Stimulated activated CD8-positive, alpha-beta memory T cell treated with anti-CD3 and anti-CD28 coated beads, Interleukin-15, amount 100 ng/mL, for 4 hours (primary cell): ENCODE measurements at places on chromosomes 16 and 17.

DNA sequence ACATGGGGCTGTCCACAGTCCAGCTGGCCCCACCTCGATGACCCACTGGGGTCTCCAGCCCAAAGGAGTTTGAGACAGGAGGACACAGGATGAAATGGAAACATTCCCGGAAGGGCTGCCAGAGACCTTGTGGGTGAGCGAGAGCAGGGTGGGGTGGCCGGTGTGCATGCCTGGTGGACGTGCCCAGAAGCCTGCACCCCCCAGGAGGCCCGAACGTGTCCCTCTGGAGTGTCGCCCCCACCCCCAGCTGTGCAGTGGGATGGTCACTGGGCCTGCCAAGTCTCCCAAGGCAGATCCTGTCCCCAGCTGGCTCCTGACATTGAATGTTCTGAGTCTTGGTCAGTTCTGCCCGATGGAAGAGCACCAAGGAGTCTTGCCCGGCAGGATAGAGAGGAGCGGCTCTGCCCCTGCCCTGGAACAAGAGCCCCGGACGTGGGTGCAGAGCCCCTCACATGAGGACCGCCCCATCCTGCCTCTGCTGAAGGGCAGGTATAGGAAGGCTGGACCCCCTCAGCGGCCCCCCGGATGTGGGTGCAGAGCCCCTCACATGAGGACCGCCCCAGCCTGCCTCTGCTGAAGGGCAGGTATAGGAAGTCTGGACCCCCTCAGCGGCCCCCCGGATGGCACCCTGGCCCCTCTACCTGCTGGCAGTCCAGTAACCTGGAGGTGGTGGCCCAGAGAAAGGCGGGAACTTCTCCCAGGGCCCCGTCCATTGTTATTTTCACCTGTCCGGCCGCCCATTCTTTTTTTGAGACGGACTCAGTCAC, 3.1 kb upstream of the CAPN15 start:
- DNase-seq, result no peak

DNA sequence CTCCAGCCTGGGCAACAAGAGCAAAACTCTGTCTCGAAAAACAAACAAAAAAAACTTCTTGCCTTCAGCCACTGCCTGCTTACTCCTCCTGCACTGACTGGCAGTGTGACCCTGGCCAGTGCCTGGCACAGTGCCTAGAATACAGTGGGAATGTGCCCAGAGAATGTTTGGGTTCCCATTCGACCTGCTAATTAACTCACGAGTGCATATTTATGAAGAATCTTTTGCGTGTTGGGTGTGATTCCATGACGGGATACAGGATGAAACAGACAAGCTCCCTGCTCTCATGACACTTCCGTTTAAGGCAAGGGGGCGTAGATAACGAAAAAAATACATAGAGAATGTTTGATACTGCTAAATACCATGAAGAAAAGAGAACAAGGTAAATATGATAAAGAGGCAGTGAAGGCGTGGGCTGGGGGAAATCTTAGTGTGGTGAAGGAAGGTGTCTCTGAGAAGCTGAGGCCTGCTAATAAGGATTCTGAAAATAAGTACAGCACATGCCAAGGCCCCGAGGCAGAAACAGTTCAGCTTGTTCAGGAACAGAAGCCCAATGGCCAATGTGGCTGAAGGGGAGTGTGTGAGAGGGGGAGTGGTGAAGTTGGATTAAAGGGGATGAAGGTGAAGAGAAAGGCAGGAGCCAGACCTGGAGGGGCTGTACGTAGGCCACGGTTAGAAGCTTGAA, 4.3 kb downstream of the ABI3 start:
- no peak for DNase-seq

DNA sequence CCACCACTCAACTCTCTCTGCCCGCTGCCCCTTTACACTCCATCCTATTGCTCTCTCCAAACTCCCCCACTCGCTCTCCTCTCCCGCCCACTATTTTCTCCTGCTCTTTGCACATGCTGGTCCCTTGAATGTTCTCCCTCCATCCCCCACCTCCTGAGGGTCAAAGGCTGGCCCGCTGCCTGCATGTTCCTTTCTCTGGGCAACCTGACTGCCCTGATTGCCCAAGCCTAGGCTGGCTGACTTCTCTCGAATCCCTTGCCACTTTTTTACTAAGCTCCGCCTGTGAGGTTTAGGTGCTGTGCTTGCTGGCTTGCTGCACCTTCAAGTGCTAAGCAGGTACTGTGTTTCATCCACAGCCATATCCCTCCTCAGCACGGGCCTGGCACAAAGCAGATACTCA, 2.7 kb downstream of the EMC8 start:
- DNase-seq, result no peak

DNA sequence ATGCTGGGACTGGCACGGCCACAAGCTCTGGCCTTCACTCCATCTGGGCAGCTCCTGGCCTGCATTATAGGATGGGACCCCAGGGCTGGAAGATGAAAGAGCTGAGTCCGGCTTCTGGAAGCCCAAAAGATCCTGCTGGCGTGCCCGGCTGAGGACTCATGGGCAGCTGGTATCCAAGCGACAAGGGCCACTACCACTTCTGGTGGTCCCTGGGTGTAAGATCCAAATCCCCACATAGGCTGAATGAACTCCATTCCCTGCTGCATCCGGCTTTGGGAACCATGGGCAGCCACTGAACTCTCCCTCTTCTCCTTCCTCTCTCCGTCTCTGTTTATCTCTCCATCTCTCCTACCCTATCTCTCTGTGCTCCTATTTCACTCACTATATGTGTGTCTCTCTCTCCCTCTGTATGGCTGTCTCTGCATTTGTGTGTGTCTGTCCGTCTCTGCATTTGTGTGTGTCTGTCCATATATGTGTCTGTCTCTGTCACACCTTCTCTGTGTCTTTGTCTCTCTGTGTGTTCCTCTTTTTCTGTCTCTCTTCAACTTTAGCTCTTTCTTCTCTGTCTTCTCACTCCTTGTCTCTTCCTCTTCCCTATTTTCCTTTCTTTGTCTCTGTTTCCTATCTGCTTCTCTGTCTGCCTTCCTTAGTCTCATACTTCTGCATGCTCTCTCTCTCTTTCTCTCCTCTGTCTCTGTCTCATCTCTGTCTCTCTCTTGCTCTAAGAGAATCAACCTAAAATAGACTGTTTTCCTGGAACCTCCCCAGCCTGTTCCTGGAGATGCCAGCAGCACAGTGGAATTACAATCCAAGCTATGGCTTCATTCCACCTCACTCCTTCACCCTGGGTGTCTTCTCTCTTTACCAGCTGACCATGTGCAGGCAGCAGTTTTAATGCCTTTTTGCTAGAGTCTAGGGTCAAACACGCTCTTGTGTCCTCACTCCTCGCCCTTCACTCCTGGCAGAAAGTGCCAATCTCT, 60.4 kb upstream of the IRX6 start:
- no peak for DNase-seq

DNA sequence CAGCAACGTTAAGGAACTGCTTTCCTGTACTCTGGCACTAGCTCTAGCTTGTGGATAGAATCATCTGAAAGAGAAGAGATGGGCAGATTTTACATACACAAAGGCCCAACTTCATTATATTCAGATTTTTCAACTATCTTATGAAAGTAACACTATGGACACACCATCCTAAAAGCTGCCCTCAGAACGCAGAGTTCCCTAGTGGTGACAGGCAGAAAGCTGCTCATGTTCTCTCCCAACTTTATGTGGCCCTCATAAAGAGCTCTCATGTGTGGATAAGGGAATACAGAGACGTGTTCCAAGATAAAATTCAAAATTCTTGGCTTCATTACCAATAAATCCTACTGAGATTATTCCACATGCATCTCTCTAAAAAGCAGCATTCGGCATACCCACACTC, 1.5 kb downstream of the CFAP20 start:
- DNase-seq, result no peak

DNA sequence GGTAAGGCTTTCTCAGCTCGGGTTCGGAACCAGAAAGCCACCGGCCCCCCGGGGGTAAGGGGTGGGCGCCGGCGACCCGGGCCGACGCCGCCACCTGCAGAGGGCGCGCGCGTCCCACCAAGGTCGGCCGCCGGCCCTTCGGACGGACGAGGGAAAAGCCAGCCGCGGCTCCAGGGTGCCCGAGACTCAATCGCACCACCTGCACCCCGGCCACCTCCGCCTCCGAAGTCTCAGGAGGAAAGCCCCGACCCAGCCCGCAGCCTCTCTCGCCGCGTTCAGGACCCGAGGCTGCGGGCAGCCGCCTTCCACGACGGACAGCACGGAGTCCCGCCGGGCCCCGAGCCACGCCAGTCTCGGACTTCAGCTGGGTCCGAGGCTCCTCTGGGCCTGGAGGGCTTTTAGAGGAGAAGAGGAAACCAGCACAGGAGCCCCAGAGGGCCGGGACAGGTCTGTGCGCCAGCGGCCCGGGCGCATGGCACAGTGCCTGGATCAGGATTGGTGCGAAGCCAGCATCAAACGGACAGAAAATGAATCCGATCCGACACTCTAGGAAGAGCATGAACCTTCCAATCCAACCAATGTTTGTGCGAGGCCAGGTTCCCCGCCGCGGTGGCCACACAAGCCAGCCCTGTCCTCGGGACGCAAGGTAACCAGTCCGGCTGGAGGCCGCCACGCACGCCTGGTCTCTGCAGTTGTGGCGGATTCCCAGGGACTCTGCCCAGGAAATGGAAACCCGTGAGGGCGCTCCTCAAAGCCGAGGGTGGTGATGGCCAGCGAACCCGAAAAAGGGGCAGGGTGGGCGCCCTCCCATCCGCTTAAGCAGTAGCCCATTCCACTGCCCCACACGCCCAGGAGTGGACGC, 6.7 kb downstream of the CBX8 start:
- DNase-seq, result no peak

DNA sequence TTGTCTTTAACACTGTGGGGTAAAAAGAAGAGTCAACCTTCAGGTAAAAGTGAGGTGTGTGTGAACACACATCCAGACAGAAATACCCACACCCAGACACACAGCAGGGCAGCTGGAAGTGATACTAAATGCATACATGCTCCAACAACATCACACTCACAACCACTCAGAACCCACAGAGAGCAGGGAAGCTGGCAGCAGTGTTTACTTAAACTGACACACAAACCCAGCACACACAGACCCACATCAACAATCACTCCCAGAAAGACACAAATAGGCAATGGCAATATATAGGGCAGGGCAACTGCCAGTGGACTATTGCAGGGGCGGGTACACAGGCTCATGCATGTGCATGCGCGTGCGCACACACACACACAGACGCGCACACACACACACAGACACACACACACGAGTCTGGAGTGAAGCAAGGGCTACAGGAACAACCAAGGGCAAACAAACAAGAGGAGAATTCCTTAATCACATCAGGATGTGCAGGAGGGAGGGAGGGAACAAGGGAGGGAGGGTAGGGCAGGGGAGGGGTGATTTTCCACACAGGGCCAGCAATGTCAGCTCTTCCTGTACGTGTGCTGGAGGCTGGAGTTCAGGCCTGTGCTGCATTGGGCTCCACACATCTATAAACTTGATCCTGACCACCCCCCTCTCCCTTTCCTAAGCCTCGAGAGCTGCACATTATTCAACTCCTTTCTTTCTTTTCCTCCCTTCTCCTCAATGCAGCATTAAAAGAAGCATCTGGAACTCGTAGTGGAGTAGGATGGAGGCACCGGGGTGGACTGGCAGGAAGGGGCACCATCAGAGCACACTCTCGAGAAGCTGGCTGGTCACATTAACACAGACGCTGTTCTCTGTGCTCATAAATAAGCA, 30.1 kb downstream of the HIC1 start:
- no peak for DNase-seq

- no peak for DNase-seq
These were observed 28.6 kb upstream of the DBNDD1 start for GRCh38 chr16:90047714-90048346.

DNA sequence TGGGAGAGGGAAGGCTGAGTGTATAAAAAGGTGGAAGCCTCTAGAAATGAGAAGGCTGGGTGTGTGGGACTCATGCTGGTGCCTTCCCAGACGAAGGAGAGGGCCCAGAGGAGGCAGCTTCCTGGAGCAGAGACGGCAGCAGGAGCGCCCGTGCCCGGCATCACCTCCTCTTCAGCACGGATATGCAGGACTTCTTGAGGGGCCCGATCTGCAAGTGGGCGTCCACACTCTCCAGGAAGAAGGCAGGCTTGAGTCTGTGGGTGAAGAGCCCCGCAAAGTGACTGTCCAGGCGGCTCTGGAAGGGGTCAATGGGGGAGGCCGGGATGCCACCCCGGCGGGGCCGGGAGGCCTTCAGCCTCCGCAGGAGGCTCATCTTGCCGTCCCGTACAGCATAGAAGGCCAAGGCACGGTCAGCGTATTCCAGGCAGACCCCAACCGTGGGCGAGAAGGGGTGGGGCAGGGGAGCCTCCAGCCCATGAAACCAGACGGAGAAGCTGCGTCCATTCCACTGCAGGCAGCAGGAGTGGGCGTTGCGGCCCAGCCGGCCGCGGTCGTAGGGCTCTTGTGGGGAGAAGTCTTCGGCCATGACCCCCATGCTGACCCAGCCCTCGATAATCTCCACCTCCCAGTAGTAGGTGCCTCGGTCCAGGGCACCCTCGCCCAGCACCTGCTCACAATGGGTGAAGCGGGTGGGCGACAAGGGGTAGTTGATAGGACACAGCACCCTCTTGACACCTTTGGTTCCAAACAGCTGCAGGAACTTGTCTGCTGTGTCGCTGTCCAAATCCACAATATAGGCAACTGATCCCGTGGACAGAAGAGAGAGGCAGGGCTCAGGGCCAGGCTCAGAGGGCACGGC, 3.8 kb downstream of the TRIM47 start:
- DNase-seq, result no peak

GRCh38 chr17:80116921-80117380, 15.6 kb downstream of the GAA start:
- no peak for DNase-seq

DNA sequence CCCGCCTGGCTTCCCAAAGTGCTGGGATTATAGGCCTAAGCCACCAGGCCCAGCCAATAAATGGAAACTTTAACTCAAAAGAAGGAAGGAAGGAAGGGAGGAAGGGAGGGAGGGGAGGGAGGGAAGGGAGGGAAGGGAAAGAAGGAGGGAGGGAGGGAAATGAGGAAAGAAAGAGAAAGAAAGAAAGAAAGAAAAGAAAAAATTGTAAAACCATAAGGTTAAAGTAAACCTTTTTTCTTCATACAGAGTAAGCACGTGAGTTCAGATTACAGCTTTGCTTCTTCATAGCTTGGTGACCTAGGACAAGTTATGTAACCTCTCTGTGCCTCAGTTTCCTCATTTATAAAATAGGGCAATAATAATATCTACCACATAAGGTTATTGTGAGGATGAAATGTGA, 26.0 kb downstream of the LRRC37B start:
- DNase-seq, result no peak

- DNase-seq, result no peak
These were observed at the start of gene ADAP2 for GRCh38 chr17:30921544-30922196. Gene ADAP2 (plus strand): TSS chr17:30921945. CDS start chr17:30922015, 70 bp downstream.

- DNase-seq, result no peak
These were observed 65.4 kb downstream of the RBFOX3 start for GRCh38 chr17:79545251-79546005.

GRCh38 chr17:50585346-50585745, 24.8 kb downstream of the CACNA1G start:
- DNase-seq, result no peak

- DNase-seq, result peak; percentile 61
These were observed 6.4 kb downstream of the THRA start for GRCh38 chr17:40068917-40069750.
